ENCODE measurements at places on chromosomes 2 and 18.

DNA sequence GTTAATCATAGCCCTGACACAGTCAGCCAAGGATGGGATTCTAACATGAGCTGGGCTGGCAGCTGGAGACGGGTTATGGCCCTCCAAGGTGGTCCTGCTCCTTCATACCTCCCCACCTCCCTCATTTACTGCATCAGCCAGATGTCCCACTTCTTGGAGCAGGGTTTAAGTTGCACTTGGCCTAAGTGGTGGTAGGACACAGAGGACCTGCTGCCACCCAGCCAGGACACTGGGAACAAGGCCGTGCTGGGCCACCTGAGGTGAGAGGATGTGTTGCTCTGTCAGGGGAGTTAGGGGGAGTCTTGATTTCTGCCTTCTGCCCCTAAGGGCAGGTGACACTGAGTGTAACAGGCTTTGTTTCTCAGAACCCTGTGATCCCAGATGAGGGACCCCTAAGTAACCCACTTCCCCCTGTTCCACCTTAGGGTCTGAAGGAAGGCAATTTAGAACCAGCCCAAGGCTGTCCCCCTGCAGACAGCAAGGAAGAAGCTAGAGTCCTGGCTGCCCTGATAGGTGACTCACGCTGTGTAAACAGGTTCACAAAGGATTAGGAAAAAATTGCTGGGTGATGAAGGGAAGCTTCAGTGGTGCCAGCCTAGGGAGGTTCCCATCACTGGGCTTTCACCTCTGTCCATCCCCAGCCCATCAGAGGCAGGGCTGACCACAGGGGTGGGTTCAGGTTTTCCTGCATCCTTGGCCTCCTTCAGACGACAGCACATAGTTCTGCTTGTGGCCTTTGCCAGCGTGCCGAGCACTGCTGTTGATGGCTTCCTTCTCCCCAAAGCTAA lies 114.3 kb upstream of the MCFD2 start:
- no peaks in the 10 kb centered on the region for H3K27me3 ChIP-seq
- H3K36me3 ChIP-seq: 0 out of 2 replicates have a peak, but pooled peaks cover 5% of the 10 kb centered on the region
- peak overlapping the region; percentile 99 for H3K27ac ChIP-seq
- H3K4me3 ChIP-seq: no peak overlapping the region
- peak; percentile 98 for DNase-seq

DNA sequence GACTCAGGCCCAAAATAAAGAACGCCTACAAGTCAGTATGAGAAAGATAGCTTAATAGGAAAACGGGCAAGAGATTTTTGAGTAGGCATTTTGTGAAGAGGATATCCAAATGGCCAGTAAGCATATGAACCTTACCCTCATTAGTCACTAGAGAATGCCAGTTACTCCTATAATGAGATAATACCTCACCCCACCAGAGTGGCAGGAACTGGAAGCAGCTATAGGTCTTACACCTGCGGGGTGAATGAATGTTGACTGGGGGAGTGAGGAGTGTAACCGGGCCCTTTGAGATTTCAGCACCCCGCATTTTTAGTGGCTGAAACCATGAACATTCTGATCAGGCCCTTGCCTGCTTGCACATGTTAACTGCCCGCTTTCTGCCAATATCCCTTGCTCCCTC lies 7.5 kb upstream of the PTPN2 start:
- H3K27me3 ChIP-seq: no peaks in the 10 kb centered on the region
- peaks cover 34% of the 10 kb centered on the region for H3K4me1 ChIP-seq
- DNase-seq: peak; percentile 51
- H3K27ac ChIP-seq: peak overlapping the region; percentile 95
- H3K4me3 ChIP-seq: no peak overlapping the region

DNA sequence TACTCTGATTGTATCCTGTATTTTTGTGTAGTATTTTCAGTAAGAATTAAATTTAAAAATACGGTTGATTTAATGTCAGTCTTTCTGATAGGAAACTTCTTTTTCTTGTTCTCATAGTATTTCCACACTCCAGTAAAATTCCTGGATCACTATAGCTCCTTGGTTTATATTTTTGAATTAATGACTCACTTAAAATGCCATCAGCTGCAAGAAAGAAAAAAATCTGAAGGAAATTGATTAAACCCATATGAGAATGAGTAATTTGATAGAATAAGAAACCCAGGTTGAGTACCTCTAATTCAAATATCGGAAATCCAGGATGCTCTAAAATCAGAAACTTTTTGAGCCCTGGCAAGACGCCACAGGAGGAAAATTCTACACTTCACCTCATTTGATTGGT lies 186.8 kb upstream of the RND3 start:
- no peak for DNase-seq
- H3K4me1 ChIP-seq: no peaks in the 10 kb centered on the region
- no peaks in the 10 kb centered on the region for H3K36me3 ChIP-seq
- H3K4me3 ChIP-seq: no peak overlapping the region
- H3K27me3 ChIP-seq: no peaks in the 10 kb centered on the region

DNA sequence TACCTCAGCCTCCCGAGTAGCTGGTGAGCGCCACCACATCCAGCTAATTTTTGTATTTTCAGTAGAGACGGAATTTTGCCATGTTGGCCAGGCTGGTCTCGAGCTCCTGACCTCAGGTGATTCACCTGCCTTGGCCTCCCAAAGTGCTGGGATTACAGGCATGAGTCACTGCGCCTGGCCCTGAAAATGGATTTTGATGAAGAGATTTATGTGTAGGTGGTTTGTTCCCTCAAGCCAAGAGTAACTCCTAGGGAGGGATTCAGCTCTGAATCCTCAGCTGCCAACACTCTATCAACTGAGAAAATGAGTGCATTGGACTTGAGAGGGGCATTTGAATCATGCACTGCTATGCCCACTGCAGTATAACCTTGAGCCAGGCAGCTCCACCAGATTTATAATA lies 17.5 kb upstream of the LIPG start:
- peaks cover 28% of the 10 kb centered on the region for H3K4me1 ChIP-seq
- H3K36me3 ChIP-seq: no peaks in the 10 kb centered on the region
- no peak overlapping the region for H3K4me3 ChIP-seq
- no peaks in the 10 kb centered on the region for H3K27me3 ChIP-seq

- no peak overlapping the region for H3K27ac ChIP-seq
- no peaks in the 10 kb centered on the region for H3K36me3 ChIP-seq
- no peak for DNase-seq
- H3K4me1 ChIP-seq: peaks cover 15% of the 10 kb centered on the region
These were observed 1.6 kb downstream of the SLC66A2 start for GRCh38 chr18:79949697-79950487.

GRCh38 chr2:113167962-113168340 lies 5.8 kb upstream of the PSD4 start:
- no peak overlapping the region for H3K4me3 ChIP-seq
- no peaks in the 10 kb centered on the region for H3K36me3 ChIP-seq
- no peaks in the 10 kb centered on the region for H3K27me3 ChIP-seq
- no peak overlapping the region for H3K27ac ChIP-seq

DNA sequence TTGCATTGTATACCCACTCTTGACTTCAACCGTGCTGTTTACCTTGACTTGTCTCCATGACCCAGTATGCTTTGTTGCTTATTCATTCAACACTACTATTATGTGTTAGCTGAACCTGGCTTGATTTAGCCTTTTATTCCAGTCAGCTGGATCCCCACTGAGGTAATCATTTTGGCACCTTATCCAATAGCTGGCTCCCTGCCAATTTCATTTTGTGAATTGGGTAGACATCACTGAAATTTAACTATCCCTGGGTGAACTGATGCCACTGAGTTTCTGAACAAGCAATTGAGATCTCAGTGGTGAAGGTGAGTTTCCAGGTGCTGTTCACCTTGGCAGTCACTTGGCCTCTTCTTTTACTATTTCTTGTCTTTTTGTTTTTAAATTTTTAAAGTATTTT lies 584.3 kb downstream of the ADCYAP1 start:
- DNase-seq: no peak
- H3K36me3 ChIP-seq: no peaks in the 10 kb centered on the region
- H3K27me3 ChIP-seq: no peaks in the 10 kb centered on the region
- no peak overlapping the region for H3K27ac ChIP-seq

DNA sequence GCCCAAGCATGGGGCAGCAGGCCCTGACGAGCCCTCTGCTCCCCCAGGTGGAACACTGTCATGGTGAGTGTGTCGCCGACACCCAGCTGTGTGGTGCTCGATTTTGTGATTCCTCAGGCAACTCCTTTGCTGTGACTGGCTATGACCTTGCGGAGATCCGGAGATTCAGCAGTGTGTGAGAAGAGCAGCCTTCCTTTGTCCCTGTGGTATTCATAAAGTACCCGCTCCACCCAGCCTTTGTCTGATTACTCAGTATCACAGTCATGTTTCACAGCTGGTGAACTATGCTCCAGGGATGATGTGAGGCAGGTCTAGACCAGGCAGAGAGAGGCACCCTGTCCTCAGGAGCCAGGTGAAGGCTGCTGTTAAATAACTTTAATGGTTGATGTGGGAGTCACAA lies 4.0 kb downstream of the WDR54 start:
- H3K27me3 ChIP-seq: no peaks in the 10 kb centered on the region
- no peak for DNase-seq
- H3K27ac ChIP-seq: no peak overlapping the region
- peaks cover 5% of the 10 kb centered on the region for H3K4me1 ChIP-seq
- H3K36me3 ChIP-seq: peaks cover 24% of the 10 kb centered on the region

DNA sequence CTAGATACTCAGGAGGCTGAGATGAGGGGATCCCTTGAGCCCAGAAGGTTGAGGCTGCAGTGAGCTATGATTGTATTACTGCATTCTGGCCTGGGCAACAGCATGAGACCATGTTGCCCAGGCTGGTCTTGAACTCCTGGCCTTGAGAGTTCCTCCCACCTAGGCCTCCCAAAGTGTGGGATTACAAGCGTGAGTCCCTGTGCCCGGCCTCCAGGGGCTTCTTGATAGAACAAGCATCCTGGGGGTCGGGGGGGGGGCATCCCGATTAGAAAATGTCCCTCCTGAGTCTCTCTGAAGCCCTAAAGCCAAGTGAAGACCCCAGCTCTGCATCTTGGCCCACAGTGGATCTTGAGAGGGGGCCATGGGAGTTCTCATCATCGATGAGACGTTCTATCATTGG lies 22.3 kb upstream of the EFHD1 start:
- DNase-seq: no peak
- H3K27me3 ChIP-seq: no peaks in the 10 kb centered on the region
- H3K4me3 ChIP-seq: no peak overlapping the region
- no peaks in the 10 kb centered on the region for H3K36me3 ChIP-seq

GRCh38 chr18:34626404-34627136 lies 83.5 kb upstream of the DTNA start:
- no peaks in the 10 kb centered on the region for H3K36me3 ChIP-seq
- DNase-seq: no peak

DNA sequence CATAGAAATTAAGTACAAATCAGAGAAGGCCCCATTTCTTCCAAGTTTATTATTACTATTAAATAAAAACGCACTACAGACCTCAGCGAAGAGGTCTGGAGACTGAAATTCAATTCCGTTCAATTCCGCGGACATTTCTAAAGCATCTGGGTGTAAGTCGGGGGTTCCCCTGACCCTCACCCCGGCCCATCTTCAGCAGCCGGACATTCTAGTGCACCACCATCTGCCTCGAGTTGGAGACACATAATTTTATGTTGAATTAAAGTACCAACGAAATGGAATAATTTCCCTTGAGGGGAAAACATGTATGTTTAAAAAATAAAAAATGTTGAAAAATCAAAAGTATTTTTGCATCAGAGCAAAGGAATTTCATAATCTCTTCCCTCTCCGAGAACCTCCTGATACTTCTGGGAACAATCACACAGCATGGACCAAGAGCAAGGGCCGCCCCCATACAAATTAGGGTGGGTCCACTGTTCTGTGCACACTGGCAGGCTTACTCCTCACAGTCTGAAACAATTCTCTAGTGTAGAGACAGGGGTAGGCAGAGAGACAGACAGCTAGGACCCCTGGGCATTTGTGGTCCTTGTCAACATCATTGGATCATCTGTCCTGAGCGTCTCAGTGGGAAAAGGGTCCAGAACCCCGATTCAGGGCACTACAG lies 29.3 kb downstream of the MBP start:
- no peak for DNase-seq
- peak overlapping the region; percentile 31 for H3K4me3 ChIP-seq
- no peaks in the 10 kb centered on the region for H3K27me3 ChIP-seq
- H3K27ac ChIP-seq: peak overlapping the region; percentile 99
- H3K36me3 ChIP-seq: peaks cover 30% of the 10 kb centered on the region

DNA sequence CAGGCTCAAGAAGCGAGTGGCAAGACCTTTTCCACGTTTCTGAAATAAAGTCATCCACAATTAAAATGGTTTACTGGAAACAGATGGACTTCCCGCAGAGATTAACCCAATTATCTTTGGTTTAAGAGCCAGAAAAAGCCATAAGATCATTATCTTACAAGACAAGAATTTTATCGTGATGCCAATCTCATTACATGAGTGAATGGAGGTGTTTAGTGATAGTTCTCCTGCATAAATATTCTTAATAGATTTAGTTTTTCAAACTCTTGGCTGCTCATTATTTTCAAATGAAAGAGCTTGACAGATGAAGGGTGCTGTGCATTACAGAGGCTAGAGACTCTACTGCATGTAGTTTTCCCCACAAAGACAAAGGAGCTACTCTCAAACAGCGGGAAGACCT lies 1028.4 kb upstream of the PIK3C3 start:
- H3K27ac ChIP-seq: no peak overlapping the region
- H3K4me3 ChIP-seq: no peak overlapping the region
- H3K36me3 ChIP-seq: no peaks in the 10 kb centered on the region
- no peak for DNase-seq
- no peaks in the 10 kb centered on the region for H3K27me3 ChIP-seq

- H3K4me1 ChIP-seq: 0 out of 2 replicates have a peak, but pooled peaks cover 6% of the 10 kb centered on the region
- no peak for DNase-seq
- H3K4me3 ChIP-seq: no peak overlapping the region
- no peaks in the 10 kb centered on the region for H3K36me3 ChIP-seq
- no peak overlapping the region for H3K27ac ChIP-seq
These were observed 88.0 kb downstream of the TCF7L1 start for GRCh38 chr2:85221067-85221691.

GRCh38 chr2:103809941-103810441 lies 1043.9 kb upstream of the POU3F3 start:
- no peak overlapping the region for H3K27ac ChIP-seq
- H3K4me3 ChIP-seq: no peak overlapping the region
- no peaks in the 10 kb centered on the region for H3K27me3 ChIP-seq
- no peaks in the 10 kb centered on the region for H3K4me1 ChIP-seq

GRCh38 chr2:240760576-240761246 lies 59.3 kb downstream of the KIF1A start:
- DNase-seq: no peak
- no peaks in the 10 kb centered on the region for H3K4me1 ChIP-seq
- H3K27ac ChIP-seq: no peak overlapping the region

DNA sequence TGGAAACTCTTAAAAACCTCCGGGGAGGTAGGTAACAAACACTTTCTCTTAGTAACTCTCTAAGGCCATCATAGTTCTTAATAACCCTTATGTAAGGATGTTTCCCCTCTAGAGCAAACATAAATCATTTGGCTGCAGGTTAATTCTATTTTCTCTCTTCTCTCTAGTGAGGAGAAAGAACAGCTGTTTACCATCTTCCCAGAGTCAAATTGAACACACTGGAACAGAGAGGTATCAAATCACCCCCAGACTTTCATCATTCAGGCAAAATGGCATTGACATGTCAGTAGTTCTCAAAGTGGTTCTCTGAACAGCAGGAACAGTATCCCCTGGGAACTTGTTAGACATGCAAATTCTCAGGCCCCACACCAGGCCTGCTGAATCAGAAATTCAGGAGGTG lies 240.7 kb downstream of the MEIS1 start:
- no peaks in the 10 kb centered on the region for H3K4me1 ChIP-seq
- DNase-seq: no peak
- H3K4me3 ChIP-seq: no peak overlapping the region
- H3K36me3 ChIP-seq: no peaks in the 10 kb centered on the region
- no peak overlapping the region for H3K27ac ChIP-seq
